ENCODE measurements at places on chromosomes 2 and 18. TPM values are rescaled to one million over a fixed set of nuclear protein-coding genes. Genes with fewer than 3 reads are reported as not detected.

KHK gene
- total RNA-seq = 1.5 TPM

SMARCAL1 gene
- total RNA-seq = 17.6 TPM

TSPYL6 gene
- total RNA-seq = not detected

TCF23 gene
- total RNA-seq = not detected

SCRN3 gene
- total RNA-seq = 20.5 TPM

APCDD1 gene
- total RNA-seq = 0.73 TPM

ZNF385B gene
- under 0.01 TPM for total RNA-seq

OTOS gene
- not detected for total RNA-seq

PRKAG3 gene
- not detected for total RNA-seq

C2orf66 gene
- under 0.01 TPM for total RNA-seq

IL36B gene
- not detected for total RNA-seq

Measured in subcutaneous preadipocyte (primary cell).